ENCODE measurements at places on chromosomes 16 and 17.

DNA sequence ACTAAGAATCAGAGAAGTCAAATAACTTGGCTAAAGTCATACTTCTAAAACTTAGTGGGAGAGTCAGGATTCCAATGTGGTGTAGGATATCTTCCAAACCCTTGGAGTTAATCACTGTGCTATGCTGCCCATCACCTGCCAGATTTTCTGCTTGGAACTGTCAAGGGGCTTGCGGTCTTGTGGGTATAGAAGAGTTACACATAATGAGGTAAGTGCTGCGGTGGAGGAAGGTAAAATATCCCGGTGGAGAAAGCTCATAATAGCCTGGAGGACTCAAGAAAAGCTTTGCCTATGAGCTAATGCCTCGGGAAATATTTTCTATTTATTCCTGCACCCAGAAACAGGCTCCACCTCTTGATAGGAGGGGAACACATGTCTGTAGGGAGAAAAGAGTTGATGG is 195.6 kb downstream of the UTP18 start:
- DNase-seq, result no peak

- DNase-seq, result no peak
Observed at GRCh38 chr17:58337600-58338453, 9.2 kb upstream of the TSPOAP1 start.

- no peak for DNase-seq
Observed at GRCh38 chr16:54144572-54144947, 142.0 kb downstream of the IRX3 start.

DNA sequence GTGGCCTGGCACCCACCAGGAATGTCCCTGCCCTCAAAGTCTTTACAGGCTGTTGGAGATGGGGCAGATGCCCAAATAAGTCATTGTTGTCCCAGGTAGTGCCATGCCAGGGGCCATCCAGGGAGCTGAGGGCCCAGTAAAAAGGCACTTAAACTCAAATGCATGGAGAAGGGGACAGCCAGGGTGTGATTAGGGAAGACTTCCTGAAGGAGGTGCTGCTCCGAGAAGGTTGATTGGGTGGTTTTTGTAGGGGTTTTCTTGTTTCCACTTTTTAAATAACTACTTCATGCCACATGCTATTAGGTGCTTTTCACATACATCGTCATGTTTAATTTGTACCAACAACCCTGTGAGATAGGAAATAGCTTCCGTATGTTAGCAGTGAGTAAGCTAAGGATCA is 66.9 kb downstream of the RAI1 start:
- DNase-seq, result no peak

- no peak for DNase-seq
Observed at GRCh38 chr17:46795379-46795952, 23.0 kb downstream of the WNT3 start.

GRCh38 chr17:48729335-48730239 is 1.0 kb upstream of the HOXB13 start:
- DNase-seq, result no peak

DNA sequence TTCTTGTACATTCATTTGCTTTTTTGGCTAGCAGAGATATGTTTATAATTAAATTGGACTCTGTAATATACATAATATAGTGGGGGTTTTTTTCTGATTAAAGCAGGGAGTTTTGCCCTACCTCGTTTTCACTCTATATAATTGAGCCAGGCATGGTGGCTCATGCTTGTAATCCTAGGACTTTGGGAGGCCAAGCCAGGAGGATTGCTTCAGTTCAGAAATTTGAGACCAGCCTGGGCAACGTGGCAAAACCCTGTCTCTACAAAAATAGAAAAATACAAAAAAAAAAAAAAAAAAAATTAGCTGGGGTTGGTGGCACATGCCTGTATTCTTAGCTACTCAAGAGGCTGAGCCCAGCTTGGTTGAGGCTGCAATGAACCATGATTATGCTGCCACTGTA is 42.2 kb downstream of the PAFAH1B1 start:
- DNase-seq, result no peak

DNA sequence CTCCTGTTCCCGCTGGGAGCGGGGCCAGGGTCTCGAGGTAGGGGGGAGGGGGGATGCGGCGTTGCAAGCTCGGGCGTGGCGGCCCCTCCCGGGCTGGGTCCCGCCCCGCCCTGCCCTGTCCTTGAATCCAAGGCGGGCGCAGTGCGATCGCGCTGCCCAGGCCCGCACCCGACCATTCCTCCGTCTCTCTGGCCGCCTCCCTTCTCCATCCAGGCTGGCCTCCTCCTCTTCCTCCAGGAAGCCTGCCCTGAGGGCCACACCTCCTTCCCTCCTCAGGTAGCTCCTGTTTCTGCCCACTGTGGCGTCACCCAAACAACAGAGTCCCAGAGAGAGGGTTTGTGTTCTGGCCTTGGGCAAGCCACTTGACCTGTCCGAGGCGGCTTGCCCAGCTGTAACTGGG is 43.0 kb upstream of the TAC4 start:
- DNase-seq, result no peak

GRCh38 chr17:1516388-1517161 is at the start of gene INPP5K:
Gene INPP5K, minus strand, starts transcription at chr17:1516612. Its CDS starts 113 bp downstream, at chr17:1516499.
- DNase-seq, result peak; percentile 86

DNA sequence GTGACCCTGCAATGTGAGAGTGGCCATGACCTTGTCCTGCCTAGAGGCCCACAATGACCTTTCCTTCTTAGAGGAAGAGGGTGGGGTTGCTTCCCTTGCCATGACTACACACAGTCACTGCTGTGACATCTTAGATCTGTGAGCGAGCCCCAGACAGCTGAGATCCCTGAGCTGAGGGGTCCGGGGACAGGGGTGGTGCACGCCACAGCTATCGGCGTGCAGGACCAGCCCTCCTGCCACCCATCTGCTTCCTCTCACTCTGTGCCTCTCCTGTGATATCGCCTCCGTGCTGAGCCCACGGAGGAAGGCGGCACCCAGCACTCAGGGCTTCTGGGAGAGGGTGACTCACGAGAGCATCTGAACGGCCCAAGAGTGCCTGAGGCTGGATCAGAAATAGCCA is 35.2 kb downstream of the KIAA0513 start:
- no peak for DNase-seq

DNA sequence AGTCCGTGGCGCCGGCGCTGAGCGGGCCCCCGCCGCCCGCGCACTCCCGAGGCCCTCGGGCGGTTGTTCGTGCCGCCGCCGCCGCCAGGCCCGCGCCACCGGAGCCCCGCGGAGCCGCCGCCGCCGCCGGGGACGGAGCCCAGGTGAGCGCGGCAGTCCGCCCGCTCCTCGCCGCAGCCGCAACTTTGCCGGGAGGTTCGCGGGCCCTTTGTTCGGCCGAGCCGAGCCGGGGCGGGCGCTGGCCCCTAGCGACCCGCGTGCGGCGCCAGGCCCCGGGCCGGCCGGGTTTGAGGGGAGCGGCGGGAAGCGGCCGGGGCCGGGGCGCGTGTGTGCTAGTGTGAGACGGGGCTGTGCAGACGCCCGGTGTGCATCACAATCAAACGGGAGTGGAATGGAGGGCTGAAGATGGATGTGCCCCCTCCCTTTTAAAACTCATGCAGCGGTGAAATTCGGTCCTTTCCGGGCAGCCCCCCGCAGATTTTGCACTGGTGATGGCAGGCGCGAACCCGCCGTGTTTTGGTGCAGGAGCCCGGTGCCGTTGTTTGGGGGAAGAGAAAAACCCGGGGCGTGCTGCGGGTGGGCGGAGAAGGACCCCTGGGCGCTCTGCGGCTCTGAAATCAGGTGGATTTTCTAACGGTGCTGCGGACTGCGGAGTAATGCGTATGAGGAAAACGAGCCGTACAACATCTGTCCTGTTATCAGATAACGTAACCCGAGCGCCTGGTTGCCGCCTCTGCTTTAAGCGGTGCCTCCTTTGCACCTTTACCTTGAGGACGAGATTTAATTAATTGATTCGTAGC is 823 bp downstream of the TNRC6C start:
- peak; percentile 68 for DNase-seq

DNA sequence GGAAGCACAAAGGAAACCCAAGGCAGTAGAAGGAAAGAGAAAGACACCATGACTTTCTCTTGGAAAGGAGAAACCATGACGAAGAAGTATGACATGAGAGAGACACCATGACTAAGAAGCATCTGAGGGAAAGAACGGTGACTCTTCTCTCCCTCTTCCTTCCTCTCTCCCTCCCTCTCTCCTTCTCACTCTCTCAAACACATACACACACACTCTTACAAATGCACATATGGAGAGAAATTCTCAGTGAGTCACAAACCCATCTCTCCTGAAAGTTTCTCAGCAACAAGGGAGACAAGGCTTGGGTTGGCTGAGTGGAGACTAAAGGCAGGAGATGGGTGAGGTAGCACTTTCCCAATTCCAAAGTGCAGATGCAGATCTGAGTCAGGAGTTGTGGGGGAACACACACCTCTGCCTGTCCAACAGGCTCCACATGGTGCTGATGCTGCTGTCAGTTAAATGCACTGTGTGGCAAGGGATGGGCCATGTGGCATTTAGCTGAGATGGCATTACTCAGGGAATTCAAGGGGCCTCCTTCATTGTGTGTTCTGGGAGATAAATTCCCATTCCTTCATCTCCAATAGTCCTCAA is 336.7 kb upstream of the C16orf82 start:
- no peak for DNase-seq

- DNase-seq, result no peak
Observed at GRCh38 chr17:44848961-44849489, 1.3 kb downstream of the HIGD1B start.

- no peak for DNase-seq
Observed at GRCh38 chr17:48027322-48027981, 10.1 kb downstream of the COPZ2 start.

DNA sequence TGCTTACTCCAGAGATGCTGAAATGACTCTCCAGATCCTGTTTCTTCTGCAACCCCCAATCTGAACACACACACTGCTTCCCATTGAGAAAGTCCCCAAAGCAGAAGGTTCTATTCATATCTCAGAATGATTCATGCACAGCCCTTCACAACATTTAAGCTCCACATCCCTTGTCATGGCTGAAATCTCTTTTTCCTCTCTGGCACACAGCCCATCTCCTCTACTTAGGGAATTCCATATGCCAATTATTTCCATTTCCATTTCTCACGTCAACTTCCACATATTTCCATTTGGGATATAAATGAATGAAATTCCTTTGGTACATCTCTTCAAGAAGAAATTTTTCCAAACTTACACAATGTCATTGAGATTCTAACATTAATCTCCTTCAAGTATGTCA is 119.6 kb downstream of the CDH11 start:
- no peak for DNase-seq

DNA sequence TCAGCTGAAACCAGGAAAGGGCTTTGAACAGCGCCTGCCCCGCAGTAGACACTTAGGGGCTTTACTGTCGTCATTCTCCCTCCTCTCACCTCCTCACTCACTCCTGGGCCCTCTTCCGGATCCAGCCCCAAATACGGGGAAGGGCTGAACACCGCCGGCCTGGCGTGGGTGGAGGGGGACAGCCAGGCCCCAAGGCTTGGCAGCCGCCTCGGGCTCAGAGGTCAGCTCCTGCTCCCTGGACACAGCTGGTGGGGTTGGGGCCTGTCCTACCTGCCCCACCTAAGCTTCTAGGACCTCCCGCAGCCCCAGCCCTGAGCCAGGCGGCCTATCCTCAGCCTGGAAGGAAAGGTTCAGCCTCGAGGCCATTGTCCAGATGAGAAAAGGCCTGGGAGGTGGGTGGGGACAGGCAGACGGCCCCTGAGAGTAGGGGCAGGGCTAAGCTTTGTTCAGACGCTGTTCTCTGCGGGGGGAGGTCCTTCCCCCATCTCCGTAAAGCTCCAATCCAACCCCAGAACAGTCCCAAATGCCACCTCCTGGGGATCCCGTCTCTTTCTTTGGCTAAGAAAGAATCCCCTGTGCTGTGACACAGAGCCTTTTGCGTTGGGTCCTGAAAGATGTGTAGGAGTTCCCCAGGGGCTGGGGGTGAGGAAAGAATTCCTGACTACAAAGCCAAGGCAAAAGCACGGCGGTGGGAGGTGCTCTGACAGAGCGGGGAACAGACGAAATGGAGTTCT is 881 bp upstream of the LLGL1 start:
- DNase-seq, result no peak

All from NCI-H526 treated with DMSO at 0.1 percent for 48 hours (cell line).